ENCODE measurements at places on chromosomes 3 and 15.

GRCh38 chr3:152257563-152258035 lies 11.1 kb upstream of the MBNL1 start:
- no peak for DNase-seq

GRCh38 chr3:100068826-100069225 lies 45.5 kb downstream of the FILIP1L start:
- DNase-seq, result peak; percentile 90

DNA sequence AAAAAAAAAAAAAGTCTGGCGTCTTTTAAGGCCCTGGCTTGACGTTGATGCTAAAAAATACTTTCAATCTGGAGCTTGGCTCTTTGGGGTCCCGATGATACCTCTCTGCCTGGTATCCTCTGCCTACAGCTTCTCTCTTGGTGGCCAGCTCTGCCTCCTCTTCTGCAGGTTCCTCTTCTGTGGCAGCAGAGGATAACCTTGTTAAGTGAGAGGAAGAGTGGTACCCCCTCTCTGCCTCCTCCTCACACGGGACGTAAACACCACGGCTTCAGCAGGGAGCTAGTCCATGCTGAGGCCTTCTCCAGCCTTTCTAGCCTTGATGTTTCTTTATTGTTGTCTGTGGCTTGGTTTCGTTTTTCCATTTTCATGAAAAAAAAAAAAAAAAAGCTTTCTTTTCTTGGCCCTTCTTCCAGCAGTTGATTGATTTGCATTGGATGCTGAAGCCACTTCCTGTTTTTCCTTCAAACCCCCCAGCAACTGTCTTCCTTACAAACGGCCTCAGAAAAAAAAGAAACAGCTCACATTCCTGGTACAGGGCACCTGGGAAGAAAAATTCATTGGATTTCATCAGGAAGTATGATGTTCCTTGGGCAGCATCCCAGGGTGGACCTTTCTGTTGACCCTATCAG lies 59.7 kb downstream of the RORA start:
- no peak for DNase-seq

DNA sequence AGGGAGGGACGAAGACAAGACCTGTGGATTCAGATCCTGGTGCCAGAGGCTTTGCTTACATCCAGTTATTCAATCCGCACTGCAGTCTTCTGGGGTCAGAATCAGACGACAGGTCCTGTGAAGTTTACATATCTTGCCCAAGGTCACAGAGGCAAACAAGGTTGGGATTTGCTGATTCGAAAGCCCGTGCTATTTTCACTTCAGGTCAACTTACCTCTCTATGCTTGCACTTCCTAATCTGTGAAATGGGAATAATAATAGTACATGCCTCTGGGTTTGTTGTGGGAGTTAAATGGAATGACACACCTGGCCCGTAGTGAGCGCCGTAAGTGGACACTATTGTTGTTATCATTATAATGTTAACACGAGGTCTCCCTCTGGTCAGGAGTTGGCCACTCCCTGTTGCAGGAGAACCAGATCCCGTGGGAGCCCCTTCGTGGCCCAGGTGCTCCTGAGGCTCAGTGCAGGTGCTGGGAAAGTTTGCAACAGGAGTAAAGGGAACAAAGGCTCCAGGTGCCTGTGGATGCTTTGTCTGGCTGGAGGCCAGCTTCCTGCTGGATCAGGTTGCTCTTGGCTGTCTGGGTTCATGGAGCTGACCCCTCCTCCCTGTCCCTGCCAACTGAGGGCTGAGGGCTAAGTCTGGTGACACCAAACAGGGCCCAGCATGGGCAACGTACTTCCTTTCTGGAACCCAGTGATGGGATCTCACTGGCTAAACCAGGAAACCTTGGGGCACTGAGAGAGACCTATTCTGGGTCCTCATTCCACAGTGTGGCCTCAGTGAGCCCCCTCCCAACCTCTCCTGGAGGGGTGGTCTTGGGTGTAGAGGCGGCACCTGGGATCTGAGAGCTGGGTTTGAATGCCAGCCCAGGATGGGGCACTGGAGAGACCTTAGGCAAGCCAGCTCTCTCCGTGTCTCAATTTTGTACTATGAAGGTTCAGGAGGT lies 40.1 kb upstream of the SEMA4B start:
- no peak for DNase-seq
